ENCODE measurements at places on chromosomes 12 and 14.

- peak within 1 kb of the TSS; percentile 13 for H3K4me3 ChIP-seq
- H3K36me3 ChIP-seq = no peaks in the 10 kb centered on the region
- H3K27ac ChIP-seq = no peak within 1 kb of the TSS
- peaks cover 87% of the 10 kb centered on the region for H3K27me3 ChIP-seq
- H3K4me1 ChIP-seq = peaks cover 52% of the 10 kb centered on the region
- peak; percentile 62 for DNase-seq
Measured at GRCh38 chr12:116881325-116881876, at the start of gene HRK. HRK (minus strand) TSS chr12:116881441; CDS start chr12:116881307, 134 bp downstream.

GRCh38 chr12:104741497-104742367 lies 216.4 kb downstream of the SLC41A2 start:
- no peak overlapping the region for H3K4me3 ChIP-seq
- H3K27me3 ChIP-seq = no peaks in the 10 kb centered on the region
- peaks cover 92% of the 10 kb centered on the region for H3K4me1 ChIP-seq
- peak overlapping the region; percentile 75 for H3K27ac ChIP-seq
- H3K36me3 ChIP-seq = no peaks in the 10 kb centered on the region
- no peak for DNase-seq

DNA sequence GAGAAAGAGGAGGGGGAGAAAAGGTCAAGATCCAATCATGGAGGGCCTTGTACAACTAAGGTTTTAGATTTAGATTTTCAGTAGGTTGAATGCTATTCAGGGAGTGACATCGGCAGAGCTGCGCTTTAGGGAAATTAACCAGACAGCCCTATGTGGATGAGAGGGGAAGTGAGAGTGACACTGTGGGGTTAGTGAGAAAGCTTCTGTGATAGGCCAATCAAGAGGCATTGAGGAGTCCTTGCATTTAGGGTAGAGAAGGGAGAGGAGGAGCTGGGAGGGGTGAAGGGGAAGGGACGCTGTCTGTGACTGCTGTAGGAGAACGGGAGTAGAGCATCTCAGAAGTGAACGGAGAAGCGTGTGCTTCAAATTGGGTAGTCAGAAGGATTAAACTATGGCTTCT lies 3.4 kb downstream of the HSD17B6 start:
- DNase-seq = no peak
- peaks cover 18% of the 10 kb centered on the region for H3K4me1 ChIP-seq
- no peaks in the 10 kb centered on the region for H3K27me3 ChIP-seq
- H3K36me3 ChIP-seq = no peaks in the 10 kb centered on the region

- no peak for DNase-seq
- no peak overlapping the region for H3K4me3 ChIP-seq
- no peaks in the 10 kb centered on the region for H3K27me3 ChIP-seq
- H3K27ac ChIP-seq = no peak overlapping the region
- H3K4me1 ChIP-seq = no peaks in the 10 kb centered on the region
- H3K36me3 ChIP-seq = no peaks in the 10 kb centered on the region
Measured at GRCh38 chr12:54870048-54870447, 15.7 kb downstream of the MUCL1 start.

DNA sequence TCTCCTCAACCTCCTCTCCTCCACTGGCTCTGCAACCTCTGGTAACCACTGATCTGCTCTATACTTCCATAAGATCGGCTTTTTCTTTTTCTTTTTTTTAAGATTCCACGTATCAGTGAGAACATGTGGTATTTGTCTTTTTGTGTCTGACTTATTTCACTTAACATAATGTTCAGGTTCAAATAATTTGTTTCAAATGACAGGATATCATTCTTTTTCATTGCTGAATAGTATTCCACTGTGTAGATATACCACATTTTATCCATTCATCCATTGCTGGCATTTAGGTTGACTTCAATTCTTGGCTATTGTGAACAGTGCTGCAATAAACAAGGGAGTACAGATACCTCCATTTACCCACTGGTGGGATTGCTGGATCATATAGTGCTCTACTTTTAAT lies 40.5 kb downstream of the NCKAP5L start:
- H3K36me3 ChIP-seq = peaks cover 9% of the 10 kb centered on the region
- DNase-seq = no peak
- no peak overlapping the region for H3K4me3 ChIP-seq
- H3K27ac ChIP-seq = no peak overlapping the region
- peaks cover 11% of the 10 kb centered on the region for H3K4me1 ChIP-seq
- no peaks in the 10 kb centered on the region for H3K27me3 ChIP-seq

DNA sequence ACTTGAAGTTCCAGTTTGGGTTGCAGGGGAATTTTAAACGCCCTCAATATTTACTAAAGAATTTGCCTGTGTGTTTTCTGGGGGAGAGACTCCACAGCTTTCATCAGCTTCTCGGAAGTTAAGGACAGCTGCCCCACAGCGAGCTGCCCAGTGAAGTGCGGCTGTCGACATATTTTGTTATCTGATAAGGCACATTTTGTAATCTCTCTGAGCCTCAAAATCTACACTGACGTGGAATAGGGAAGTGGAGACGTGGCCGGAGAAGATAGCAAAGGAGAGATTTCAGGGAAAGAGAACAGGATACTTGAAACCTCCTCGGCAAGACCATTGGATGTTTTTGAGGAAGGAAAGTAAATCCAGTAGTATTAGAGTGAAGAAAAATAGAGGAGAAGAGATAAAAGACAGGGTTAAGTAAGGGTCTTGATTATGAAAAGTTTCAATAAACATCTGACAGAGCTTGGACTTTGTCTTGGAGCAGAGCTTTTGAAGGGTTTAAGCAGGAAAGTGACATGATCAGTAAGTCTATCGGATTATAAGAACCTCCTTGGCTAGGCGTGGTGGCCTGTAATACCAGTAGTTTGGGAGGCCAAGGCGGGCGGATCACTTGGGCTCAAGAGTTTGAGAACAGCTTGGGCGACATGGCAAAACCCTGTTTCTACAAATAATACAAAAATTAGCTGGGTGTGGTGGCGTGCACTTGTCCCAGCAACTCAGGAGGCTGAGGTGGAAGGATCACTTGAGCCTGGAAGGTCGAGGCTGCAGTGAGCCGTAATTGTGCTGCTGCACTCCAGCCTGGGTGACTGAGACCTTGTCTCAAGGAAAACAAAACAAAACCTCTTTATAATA lies 1.1 kb downstream of the POLR3B start:
- H3K36me3 ChIP-seq = no peaks in the 10 kb centered on the region
- peaks cover 9% of the 10 kb centered on the region for H3K4me1 ChIP-seq
- H3K4me3 ChIP-seq = peak overlapping the region; percentile 84
- peak overlapping the region; percentile 92 for H3K27ac ChIP-seq

DNA sequence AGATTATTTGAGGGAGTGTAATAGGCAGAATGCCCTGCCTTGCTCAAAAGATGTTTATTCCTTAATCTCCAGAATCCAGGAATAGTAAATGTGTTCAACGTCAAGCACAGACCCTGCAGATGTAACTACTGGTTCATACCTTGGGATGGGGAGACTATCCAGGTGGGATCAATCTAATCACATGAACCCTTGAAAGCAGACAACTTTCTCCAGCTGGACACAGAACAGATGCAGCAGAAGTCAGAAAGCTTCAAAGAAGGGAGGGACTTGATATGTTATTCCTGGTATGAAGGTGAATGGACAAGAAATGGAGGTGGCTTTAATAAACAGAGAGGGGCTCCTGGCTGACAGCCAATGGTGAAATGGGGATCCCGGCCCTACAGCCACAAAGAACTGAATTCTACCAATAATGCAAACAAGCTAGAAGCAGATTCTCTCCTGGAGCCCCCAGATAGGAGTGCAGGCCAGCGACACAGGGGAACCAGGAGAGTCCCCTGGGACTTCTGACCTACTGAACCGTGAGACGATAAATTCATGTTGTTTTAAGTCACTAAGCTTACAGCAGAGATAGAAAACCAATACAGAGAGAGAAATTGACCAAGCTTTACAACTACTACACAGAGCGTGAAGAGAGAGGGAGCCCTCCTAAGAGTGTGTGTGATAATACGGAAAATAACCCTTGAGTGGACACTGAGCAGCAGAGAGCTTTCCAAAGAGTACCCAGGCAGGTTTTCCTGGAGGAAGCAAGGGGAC lies 133.5 kb upstream of the TMEM132C start:
- no peak overlapping the region for H3K4me3 ChIP-seq
- no peaks in the 10 kb centered on the region for H3K36me3 ChIP-seq
- H3K27me3 ChIP-seq = peaks cover 5% of the 10 kb centered on the region
- H3K27ac ChIP-seq = no peak overlapping the region
- H3K4me1 ChIP-seq = no peaks in the 10 kb centered on the region
